Nucleus accumbens (tissue), 56 donors: ENCODE measurements at places on chromosomes 13 and 19.

GRCh38 chr19:42270346-42271044 lies 1.4 kb downstream of the CIC start:
- DNase-seq = no peak

GRCh38 chr13:111512707-111513106 lies 192.3 kb downstream of the TEX29 start:
- DNase-seq = no peak

- DNase-seq = no peak
Observed at GRCh38 chr19:51440846-51441409, 17.3 kb downstream of the SIGLEC8 start.

DNA sequence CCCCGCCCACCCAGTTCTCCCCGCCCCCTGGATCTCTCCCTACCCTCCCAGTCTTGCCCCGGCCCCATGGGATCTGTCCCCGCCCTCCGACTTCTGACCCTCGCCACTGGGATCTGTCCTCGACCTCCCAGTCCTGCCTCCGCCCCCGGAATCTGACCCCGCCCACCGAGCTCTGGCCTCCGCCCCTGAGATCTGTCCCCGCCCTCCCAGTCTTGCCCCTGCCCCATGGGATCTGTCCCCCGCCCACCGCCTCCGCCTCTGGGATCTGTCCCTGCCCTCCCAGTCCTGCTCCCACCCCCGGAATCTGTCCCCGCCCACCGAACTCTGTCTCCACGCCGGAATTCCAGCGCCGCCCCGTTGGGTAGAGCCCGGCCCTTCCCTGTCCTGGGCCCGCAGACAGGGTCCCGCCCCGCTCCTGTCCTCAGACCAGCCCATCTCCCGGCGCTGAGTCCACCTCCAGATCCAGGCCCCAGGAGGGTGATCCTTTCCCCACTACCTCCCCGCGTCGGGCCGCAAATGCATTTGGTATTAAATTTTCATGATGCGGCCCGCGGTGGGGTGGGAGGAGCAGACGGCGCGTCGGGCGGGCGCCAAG lies 1.5 kb upstream of the SLC17A7 start:
- DNase-seq = no peak

GRCh38 chr13:98490195-98490836 lies 86.6 kb downstream of the STK24 start:
- DNase-seq = no peak
